Pancreas (tissue), 10 donors: ENCODE measurements at places on chromosomes 6 and 20.
A peak's percentile ranks its signal among the peaks of the same experiment; 100 is the strongest.

GRCh38 chr6:135461208-135461607 lies 36.3 kb downstream of the AHI1 start:
- no peak overlapping the region for H3K4me3 ChIP-seq
- H3K36me3 ChIP-seq, result no peaks in the 10 kb centered on the region
- DNase-seq, result no peak
- H3K27me3 ChIP-seq, result no peaks in the 10 kb centered on the region
- no peak overlapping the region for H3K27ac ChIP-seq

GRCh38 chr20:38294076-38294591 lies 9.8 kb upstream of the BPI start:
- no peaks in the 10 kb centered on the region for H3K27me3 ChIP-seq
- H3K4me3 ChIP-seq, result no peak overlapping the region
- DNase-seq, result no peak
- H3K27ac ChIP-seq, result no peak overlapping the region

DNA sequence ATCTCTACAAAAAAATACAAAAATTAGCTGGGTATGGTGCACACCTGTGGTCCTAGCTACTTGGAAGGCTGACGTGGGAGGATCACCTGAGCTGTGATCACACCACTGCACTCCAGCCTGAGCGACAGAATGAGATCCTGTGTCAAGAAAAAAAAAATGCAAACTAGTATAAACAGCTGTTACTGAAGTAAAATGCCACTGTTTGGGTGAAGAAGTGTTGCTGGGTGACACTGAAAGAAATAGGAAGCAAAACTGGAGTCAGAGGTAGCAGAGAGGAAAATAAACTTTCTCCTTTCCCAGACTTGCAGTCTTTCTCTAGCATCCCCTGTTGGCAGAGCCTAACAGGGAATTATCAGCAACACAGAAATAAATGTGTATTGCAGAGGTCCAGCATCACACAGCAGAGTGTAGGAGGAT lies 241.2 kb upstream of the PREP start:
- no peaks in the 10 kb centered on the region for H3K27me3 ChIP-seq
- no peaks in the 10 kb centered on the region for H3K36me3 ChIP-seq
- H3K4me1 ChIP-seq, result no peaks in the 10 kb centered on the region
- no peak overlapping the region for H3K27ac ChIP-seq

DNA sequence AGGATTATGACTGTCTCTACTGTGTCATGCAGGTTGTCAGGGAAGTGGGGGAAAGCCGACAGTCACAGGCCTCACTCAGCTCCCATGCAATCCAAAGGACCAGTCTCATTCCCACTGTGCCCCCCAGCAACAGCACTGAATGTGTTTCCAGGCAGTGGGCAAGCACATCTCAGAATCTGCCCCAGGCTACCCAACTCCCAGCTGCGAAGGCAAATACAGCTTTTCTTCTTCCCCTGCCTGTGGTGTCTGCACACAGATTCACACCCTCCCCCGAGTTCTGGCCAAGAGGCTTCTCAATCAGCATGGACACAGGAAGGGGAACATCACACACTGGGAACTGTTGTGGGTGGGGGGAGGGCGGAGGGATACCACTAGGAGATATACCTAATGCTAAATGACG lies 75.3 kb downstream of the SNAP91 start:
- no peak overlapping the region for H3K27ac ChIP-seq
- no peaks in the 10 kb centered on the region for H3K36me3 ChIP-seq
- H3K4me1 ChIP-seq, result no peaks in the 10 kb centered on the region
- no peak for DNase-seq
- H3K4me3 ChIP-seq, result no peak overlapping the region

- no peak for DNase-seq
- H3K27me3 ChIP-seq, result no peaks in the 10 kb centered on the region
Measured at GRCh38 chr6:558959-559358, 97.9 kb downstream of the HUS1B start.

DNA sequence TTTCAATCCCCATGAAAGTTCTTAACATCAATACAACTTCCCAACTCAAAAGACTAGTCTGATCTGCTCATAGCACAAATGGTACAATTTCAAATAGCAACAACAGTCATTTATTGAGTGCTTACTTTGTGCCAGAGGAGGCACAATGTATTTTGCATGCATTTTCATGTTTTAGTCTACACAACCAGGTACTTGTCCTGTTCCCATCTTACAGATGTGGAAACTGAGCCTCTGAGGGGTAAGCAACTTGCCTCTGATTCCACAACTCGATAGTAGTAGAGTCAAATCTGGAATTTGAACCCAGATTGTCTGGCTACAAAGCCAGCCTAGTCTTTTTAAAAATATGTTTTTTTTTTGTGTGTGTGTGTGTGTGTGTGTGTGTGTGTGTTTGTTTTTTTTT lies 45.6 kb upstream of the TBC1D7 start:
- H3K4me3 ChIP-seq, result no peak overlapping the region
- H3K36me3 ChIP-seq, result no peaks in the 10 kb centered on the region
- no peaks in the 10 kb centered on the region for H3K4me1 ChIP-seq
- no peak for DNase-seq

- peak overlapping the region; percentile 90 for H3K27ac ChIP-seq
- DNase-seq, result peak; percentile 50
- H3K4me1 ChIP-seq, result peaks cover 11% of the 10 kb centered on the region
- H3K4me3 ChIP-seq, result no peak overlapping the region
- no peaks in the 10 kb centered on the region for H3K36me3 ChIP-seq
Measured at GRCh38 chr6:166379800-166380199, 2.9 kb downstream of the MPC1 start.

GRCh38 chr6:110662490-110663211 lies 152.6 kb downstream of the CDK19 start:
- no peaks in the 10 kb centered on the region for H3K27me3 ChIP-seq
- H3K4me1 ChIP-seq, result no peaks in the 10 kb centered on the region
- no peak for DNase-seq
- no peak overlapping the region for H3K4me3 ChIP-seq
- no peak overlapping the region for H3K27ac ChIP-seq

GRCh38 chr6:143621876-143622605 lies 55.7 kb upstream of the PHACTR2 start:
- DNase-seq, result no peak
- no peak overlapping the region for H3K4me3 ChIP-seq
- H3K4me1 ChIP-seq, result no peaks in the 10 kb centered on the region
- H3K27me3 ChIP-seq, result no peaks in the 10 kb centered on the region
- no peak overlapping the region for H3K27ac ChIP-seq

- no peaks in the 10 kb centered on the region for H3K36me3 ChIP-seq
- no peaks in the 10 kb centered on the region for H3K4me1 ChIP-seq
- DNase-seq, result no peak
- H3K4me3 ChIP-seq, result no peak overlapping the region
- no peaks in the 10 kb centered on the region for H3K27me3 ChIP-seq
- no peak overlapping the region for H3K27ac ChIP-seq
Measured at GRCh38 chr20:46739431-46740213, 30.2 kb downstream of the SLC2A10 start.
